ENCODE measurements at places on chromosomes 6 and 20.

GRCh38 chr6:47106721-47107197 is 64.6 kb upstream of the ADGRF1 start:
- no peak for DNase-seq

DNA sequence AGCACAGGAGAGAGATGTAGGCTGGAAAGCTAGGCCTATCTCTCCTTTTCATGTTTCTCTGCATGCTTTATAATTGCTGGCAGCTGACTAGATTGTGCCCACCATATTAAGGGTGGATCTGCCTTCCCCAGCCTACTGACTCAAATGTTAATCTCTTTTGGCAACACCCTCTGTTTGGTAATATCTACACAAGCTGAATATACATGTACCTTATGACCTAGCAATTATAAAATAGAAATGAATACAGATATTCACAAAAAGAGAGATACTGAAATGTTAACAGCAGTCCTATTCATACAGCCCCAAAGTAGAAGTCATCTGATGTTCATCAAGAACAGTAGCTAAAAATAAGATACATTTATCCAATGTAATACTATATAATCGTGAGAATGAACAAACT is 429.6 kb downstream of the EPM2A start:
- no peak for DNase-seq

GRCh38 chr6:162178666-162179065 is 548.9 kb downstream of the PRKN start:
- DNase-seq, result no peak

- peak; percentile 49 for DNase-seq
Measured at GRCh38 chr6:27505209-27506027, 32.5 kb upstream of the ZNF184 start.

DNA sequence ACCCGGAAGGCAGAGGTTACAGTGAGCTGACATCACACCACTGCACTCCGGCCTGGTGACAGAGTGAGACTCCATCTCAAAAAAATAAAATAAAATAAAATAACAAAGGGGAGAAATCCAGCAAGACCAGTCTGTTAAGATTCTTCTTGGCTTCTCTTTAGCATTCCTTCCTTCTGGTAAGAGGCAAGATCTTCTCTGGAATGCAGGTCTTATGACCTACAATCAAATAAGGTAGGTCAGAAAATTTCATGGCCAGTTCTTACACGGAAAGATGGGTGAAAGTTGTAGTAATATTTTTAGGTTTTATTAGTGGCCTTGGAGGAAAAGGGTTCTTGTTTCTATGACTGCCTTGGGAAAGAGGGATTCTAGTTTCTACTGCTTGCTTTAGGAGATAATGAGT is 180.9 kb downstream of the FUT9 start:
- DNase-seq, result no peak

DNA sequence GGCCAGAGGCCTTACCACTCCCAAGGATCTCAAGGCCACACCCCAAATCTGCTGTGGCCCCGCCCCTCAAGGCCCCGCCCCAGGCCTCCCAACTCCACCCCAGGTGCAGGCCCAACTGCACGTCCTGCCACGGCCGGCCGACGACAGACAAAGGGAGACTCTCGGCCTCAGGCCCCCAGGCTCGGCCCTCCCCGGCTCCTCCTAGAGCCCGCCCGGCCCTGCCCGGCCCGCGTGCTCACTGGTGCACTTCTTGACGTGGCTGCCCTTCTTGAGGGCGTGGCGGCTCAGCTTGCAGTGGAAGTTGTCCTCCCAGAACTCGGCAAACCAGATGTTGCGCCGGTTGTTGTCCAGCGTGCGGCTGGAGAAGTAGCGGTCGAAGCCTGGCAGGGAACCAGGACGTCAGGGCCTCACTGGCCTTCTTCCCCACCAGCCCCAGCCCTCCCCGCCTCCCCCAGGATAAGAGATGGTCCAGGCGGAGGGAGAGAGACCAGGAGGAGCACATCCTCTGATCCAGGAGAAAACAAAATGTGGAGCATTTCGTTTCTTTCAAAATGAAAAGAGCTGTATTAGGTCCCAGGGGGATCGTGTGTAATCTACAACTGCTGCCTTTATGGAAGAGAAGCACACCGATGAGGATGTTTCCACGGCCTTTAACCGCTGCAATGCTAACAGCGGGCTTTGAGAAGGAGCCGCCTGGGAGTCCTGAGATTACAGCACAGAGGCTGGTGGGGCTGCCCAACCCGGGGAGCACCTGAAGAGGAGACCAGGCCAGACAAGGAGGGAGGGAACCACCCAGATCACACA is 89.4 kb downstream of the GRM4 start:
- no peak for DNase-seq

- no peak for DNase-seq
Measured at GRCh38 chr6:7311917-7312615, 933 bp downstream of the SSR1 start.

GRCh38 chr6:85580118-85580877 is 13.4 kb downstream of the SNX14 start:
- DNase-seq, result no peak

GRCh38 chr20:58251979-58252591 is 23.6 kb upstream of the ANKRD60 start:
- DNase-seq, result no peak

GRCh38 chr20:61942526-61942925 is 123.2 kb downstream of the TAF4 start:
- DNase-seq, result no peak

GRCh38 chr6:84150705-84151104 is 76.7 kb downstream of the CEP162 start:
- peak; percentile 33 for DNase-seq

DNA sequence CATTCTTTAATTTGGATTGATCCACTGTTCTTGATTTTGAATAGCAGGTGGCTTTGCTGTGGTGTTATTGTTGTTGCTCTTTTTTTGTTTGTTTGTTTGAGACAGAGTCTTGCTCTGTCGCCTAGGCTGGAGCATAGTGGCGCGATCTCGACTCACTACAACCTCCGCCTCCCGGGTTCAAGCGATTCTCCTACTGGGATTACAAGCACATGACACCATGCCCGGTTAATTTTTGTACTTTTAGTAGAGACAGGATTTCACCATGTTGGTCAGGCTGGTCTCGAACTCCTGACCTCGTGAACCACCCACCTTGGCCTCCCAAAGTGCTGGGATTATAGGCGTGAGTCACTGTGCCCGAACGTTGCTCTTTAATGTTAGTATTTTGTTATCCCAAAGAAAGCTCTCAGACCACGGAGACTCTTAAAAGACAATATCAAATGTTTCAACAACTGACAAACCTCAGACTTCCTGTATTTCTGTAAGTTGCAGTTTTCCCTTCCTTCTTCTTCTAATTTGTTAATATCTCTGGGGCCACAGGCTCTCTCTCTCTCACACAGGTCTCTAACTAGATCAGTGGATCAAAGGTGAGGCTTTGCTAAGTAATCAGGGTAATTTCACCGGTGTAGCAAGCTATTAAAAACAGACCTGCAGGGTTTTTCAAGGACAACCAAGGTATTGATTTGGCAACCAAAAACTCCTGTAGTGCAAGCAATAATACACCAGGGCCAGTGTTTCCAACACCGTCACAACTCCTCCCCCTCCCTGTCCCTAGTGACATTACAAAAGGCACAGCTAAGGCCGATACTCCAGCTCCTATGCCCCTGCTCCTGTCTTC is 48.8 kb upstream of the ZNF217 start:
- DNase-seq, result no peak

GRCh38 chr20:58001381-58001780 is 227.1 kb downstream of the ANKRD60 start:
- DNase-seq, result no peak

- no peak for DNase-seq
Measured at GRCh38 chr6:45721665-45722064, 294.0 kb downstream of the CLIC5 start.

GRCh38 chr20:16654858-16655535 is 74.8 kb upstream of the SNRPB2 start:
- DNase-seq, result no peak

DNA sequence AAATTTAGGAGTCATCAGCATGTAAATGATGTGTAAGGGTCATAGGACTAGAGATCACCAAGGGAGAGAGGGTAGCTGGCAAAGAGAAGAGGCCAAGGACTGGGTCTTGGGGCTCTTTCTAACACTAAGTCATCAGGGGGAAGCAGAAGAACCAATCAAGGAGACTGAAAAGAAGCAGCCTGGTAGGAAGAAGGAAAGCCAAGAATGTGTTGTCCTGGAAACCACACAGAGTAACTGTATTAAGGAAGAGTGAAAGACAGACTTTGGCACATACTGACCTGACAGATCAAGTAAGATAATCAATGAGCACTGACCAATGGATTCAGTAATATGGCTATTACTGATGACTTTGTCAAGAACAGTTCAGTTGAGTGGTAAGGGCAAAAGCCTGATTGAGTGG is 42.3 kb upstream of the LAMA4 start:
- no peak for DNase-seq

DNA sequence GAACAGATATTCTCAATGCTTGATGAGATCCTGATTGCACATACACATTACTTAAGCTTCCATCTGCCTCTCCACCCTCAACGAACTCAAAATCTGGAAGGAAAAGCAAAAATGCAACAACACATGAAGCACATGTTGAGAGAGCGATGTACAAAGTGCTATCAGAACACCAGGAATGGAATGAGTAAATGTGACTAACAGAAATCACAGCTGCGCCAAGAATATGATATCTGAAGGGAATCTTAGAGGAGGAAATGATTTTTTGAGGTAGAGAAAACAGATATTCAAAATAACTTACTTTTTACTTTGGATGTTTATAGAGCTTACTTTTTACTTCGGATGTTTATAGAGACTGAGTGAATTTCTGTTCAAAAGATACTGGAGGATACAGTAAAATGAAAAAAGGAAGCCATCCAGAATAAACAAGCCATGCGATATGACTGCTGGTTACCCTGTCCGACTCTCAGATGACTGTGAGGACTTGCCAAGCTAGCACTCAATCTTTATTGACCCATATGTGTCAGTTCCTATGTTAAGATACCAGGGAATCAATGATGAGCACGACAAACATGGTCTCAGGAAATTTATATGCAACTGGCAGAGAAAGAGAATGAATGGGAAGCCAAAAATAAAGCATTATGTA is 102.0 kb downstream of the SMLR1 start:
- no peak for DNase-seq

DNA sequence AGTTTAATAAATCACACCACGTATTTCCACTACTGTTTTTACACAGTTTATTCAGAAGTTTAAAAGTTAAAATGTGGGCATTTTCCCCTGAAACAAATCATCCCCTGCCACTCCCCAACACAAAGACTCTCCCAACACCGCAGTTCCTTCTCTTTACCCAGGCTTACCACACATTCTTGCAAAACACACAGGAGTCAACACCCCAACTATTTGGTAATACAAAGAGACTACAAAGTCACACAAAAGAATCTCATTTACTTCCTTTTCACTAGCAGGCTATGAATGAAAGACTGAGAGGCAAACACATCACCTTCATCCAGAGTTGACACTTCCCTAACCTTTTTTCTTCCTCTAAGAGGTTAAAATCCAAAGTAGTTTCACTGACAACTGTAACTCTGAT is 51.1 kb downstream of the KCTD20 start:
- DNase-seq, result no peak

Data from NCI-H1694 treated with DMSO at 0.1 percent for 48 hours (cell line).